ENCODE measurements at places on chromosomes 5 and 9.

GRCh38 chr9:122029898-122030297, 63.2 kb downstream of the TTLL11 start:
- H3K36me3 ChIP-seq: no peaks in the 10 kb centered on the region
- H3K27me3 ChIP-seq: no peaks in the 10 kb centered on the region
- no peaks in the 10 kb centered on the region for H3K4me1 ChIP-seq
- H3K4me3 ChIP-seq: no peak overlapping the region

GRCh38 chr9:27977931-27978330, 404.6 kb upstream of the C9orf72 start:
- H3K4me1 ChIP-seq: no peaks in the 10 kb centered on the region
- no peak overlapping the region for H3K27ac ChIP-seq
- H3K27me3 ChIP-seq: no peaks in the 10 kb centered on the region
- H3K36me3 ChIP-seq: no peaks in the 10 kb centered on the region

GRCh38 chr9:114270120-114270975, 52.5 kb upstream of the ORM1 start:
- H3K27me3 ChIP-seq: no peaks in the 10 kb centered on the region
- H3K4me3 ChIP-seq: no peak overlapping the region
- H3K4me1 ChIP-seq: no peaks in the 10 kb centered on the region
- DNase-seq: no peak
- H3K27ac ChIP-seq: no peak overlapping the region
- H3K36me3 ChIP-seq: no peaks in the 10 kb centered on the region

DNA sequence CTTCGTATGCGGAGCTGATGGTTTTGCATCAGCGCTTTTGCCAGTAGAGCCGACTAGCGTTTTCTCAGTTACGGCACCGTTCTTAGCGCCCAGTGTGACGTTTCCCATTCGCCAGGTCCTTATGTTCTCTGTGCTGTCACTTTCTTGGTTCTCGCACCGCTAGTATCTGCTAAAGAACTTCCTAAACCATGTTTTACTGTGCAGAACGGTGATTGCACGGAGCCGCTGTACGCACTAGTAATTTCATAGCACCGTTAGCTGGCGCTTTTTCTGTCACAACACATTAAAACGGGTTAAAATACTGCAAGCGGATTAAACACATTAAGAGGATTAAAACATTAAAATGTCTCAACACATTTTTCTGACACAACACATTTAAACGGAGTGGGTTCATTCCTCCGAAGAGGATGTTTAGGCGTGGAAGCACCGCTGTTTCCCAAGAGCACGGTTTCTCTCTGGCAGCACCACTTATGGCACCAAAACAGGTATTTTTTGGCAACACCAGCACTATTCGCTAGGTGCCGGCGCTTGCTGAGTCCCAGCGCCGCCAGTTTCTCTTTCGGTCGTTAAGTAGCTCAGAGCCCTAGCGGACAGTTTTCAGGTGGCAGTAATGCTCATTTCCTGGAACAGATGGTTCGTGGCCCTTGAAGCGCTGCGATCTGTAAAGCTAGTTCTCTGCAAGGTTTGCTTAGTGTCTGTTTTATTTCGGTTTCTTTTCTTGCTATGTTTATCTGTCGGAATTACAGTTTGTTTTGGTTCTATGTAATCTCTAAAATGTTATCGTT, 20.3 kb downstream of the ANXA2R start:
- DNase-seq: peak; percentile 55
- H3K36me3 ChIP-seq: no peaks in the 10 kb centered on the region
- H3K4me1 ChIP-seq: no peaks in the 10 kb centered on the region

DNA sequence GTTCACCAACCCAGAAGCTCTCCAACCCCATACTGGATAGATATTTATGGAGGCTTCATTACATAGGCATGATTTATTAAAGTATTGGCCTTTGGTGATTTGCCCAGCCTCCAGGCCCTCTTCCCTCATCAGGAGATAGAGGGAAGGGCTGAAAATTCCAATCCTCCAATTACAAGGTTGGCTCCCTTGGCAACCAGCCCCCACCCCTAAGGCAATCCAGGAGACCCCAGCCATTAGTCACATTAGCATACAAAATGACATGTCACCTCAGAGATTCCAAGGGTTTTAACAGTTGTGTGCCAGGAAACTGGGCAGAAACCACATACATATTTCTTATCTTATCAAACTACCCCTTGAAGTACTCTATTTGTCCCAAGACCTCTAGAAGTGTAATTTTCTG, 210.0 kb downstream of the HINT1 start:
- no peak overlapping the region for H3K27ac ChIP-seq
- H3K4me3 ChIP-seq: no peak overlapping the region
- no peaks in the 10 kb centered on the region for H3K27me3 ChIP-seq
- DNase-seq: no peak
- H3K4me1 ChIP-seq: no peaks in the 10 kb centered on the region

DNA sequence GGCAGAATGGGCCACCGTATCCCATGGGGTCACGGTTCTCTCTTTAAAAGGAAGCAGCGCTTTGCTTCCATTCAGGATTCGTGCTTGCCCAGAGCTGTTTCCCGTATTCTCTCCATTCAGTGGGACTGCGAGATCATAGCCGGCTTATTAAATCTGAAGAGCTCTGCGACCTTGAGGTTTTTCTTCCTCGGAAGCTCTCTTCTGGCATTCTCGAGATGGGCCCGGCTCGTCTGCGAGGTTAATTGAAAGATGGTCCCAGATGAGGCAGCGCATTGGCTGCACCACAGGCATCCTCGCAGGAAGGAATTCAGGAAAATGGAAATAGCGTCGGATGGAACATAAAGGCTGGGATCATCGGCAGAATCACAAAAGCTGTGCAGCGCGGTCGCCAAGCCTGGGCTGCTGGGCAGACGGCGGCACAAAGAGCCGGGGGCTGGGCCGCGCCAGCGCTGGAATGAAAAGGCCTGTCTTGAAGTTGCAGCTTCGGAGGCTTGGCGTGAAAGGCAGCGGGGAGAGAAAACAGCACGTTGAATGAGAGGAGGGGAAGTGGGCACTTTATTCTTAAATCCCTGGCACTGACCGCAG, 236.2 kb downstream of the IRX2 start:
- no peaks in the 10 kb centered on the region for H3K4me1 ChIP-seq
- no peaks in the 10 kb centered on the region for H3K36me3 ChIP-seq
- H3K27ac ChIP-seq: no peak overlapping the region
- H3K27me3 ChIP-seq: no peaks in the 10 kb centered on the region
- no peak for DNase-seq
- no peak overlapping the region for H3K4me3 ChIP-seq

- no peak overlapping the region for H3K27ac ChIP-seq
- H3K4me1 ChIP-seq: no peaks in the 10 kb centered on the region
- H3K4me3 ChIP-seq: no peak overlapping the region
- DNase-seq: no peak
- H3K36me3 ChIP-seq: no peaks in the 10 kb centered on the region
Measured at GRCh38 chr9:85872463-85872862, 68.5 kb upstream of the NAA35 start.

GRCh38 chr5:163163858-163164257, 273.5 kb upstream of the CCNG1 start:
- H3K27me3 ChIP-seq: no peaks in the 10 kb centered on the region
- no peak overlapping the region for H3K27ac ChIP-seq
- H3K4me3 ChIP-seq: no peak overlapping the region
- no peaks in the 10 kb centered on the region for H3K4me1 ChIP-seq
- no peak for DNase-seq

All from breast epithelium (tissue), 4 donors.